Activated CD8-positive, alpha-beta memory T cell treated with anti-CD3 and anti-CD28 coated beads, Interleukin-2, amount 10 ng/mL, durations not matched to agents 7 days and 5 days (primary cell): ENCODE measurements at places on chromosomes 6 and 20. TPM values are rescaled to one million over a fixed set of nuclear protein-coding genes. Genes with fewer than 3 reads are reported as not detected.
A peak's percentile ranks its signal among the peaks of the same experiment; 100 is the strongest.

The IL17F gene
- total RNA-seq = not detected

The DNAH8 gene
- 0.15 TPM for total RNA-seq

The NOTCH4 gene
- total RNA-seq = 0.88 TPM

The ADAM33 gene
- not detected for total RNA-seq

DNA sequence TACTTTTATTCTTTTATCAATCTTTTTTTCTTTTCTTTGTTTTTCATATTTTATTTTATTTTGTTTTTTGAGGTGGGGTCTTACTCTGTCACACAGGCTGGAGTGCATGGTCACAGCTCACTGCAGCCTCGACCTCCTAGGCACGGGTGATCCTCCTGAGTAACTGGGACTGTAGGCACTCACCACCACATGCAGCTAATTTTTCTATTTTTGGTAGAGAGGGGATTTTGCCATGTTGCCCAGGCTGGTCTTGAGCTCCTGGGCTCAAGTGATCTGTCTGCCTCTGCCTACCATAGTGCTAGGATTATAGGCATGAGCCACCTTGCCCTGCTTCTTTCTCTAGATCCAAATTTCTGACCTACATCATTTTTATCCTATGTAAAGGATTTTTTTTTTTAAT is 153.2 kb downstream of the CDKAL1 start:
- no peak overlapping the region for H3K4me3 ChIP-seq
- peaks cover 14% of the 10 kb centered on the region for H3K4me1 ChIP-seq
- no peak for DNase-seq

DNA sequence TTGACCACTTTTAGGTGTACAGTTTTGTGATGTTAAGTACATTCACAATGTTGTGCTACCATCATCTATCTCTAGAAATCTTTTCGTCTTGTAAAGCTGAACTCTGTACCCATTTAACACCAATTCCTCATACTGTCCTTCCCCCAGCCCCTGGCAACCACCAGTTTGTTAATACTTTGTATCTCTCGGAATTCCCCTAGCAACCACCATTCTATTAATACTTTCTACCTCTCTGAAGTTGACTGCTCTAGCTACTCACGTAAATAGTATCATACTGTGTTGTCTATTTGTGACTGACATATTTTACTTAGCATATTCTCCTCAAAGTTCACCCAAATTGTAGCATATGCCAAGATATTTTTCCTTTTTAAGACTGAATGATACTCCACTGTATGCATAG is 82.3 kb upstream of the CLDN20 start:
- no peak overlapping the region for H3K4me3 ChIP-seq
- peaks cover 16% of the 10 kb centered on the region for H3K4me1 ChIP-seq
- no peaks in the 10 kb centered on the region for H3K27me3 ChIP-seq
- H3K27ac ChIP-seq = peak overlapping the region; percentile 1
- no peaks in the 10 kb centered on the region for H3K36me3 ChIP-seq
- DNase-seq = no peak

- H3K36me3 ChIP-seq = no peaks in the 10 kb centered on the region
- H3K4me3 ChIP-seq = no peak overlapping the region
- H3K27ac ChIP-seq = no peak overlapping the region
- no peak for DNase-seq
Observed at GRCh38 chr6:49736017-49736508, 8.1 kb downstream of the CRISP3 start.

DNA sequence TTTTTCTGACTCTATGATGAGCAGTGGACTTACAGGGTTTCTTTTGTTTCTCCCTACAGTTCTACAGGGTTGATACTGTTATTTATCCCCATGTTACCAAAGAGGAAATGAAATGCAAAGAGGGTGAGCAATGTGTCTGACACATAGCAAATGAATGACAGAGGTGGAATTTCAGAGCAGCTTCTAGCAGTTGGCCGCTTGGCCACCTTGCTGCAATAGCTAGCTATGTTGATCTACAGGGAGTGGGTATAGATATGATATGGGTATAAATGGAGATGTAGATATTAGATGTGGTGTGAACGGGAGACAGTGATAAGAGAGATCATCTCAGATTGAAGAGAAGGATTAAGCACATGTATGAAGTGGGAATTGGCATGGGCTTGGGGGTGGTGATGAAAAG is 10.9 kb upstream of the SLC22A3 start:
- no peaks in the 10 kb centered on the region for H3K4me1 ChIP-seq
- H3K27me3 ChIP-seq = peaks cover 49% of the 10 kb centered on the region
- no peak overlapping the region for H3K4me3 ChIP-seq
- DNase-seq = no peak
- no peaks in the 10 kb centered on the region for H3K36me3 ChIP-seq
- H3K27ac ChIP-seq = no peak overlapping the region

- no peaks in the 10 kb centered on the region for H3K27me3 ChIP-seq
- DNase-seq = no peak
- H3K4me3 ChIP-seq = no peak overlapping the region
- H3K4me1 ChIP-seq = no peaks in the 10 kb centered on the region
- H3K36me3 ChIP-seq = no peaks in the 10 kb centered on the region
Observed at GRCh38 chr6:1738558-1739081, 128.9 kb downstream of the FOXC1 start.

GRCh38 chr6:87078983-87079616 is 15.8 kb downstream of the CGA start:
- H3K36me3 ChIP-seq = no peaks in the 10 kb centered on the region
- H3K27ac ChIP-seq = no peak overlapping the region
- peaks cover 19% of the 10 kb centered on the region for H3K27me3 ChIP-seq
- H3K4me3 ChIP-seq = no peak overlapping the region

DNA sequence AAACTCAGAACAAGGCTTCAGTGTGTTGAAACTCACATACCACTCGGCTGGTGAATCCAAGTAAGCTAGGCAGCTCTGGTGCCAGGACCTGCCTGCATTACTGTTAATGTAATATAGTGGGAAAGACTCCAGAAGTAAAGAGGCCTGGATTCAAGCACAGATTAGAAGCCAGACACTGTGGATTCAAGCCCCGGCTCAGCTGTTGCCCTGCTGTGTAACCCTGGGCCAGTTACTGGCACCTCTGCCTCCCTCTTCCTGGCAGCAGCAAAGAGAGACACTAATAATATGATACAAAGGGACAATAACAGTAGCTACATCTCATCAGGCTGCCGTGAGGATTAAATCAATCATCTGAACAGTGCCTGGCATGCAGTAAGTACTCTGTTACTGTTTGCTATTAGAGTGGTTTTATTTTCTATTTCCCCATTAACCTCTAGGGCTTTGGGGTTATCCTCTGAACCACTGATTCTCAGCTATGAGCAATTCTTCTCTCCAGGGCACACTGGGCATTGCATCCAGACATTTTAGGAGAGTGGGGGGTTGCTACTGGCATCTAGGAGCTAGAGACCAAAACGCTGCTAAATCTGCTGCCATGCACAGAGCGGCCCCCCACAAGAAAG is 92.9 kb downstream of the ZMYND8 start:
- H3K4me3 ChIP-seq = no peak overlapping the region
- no peaks in the 10 kb centered on the region for H3K27me3 ChIP-seq
- no peak overlapping the region for H3K27ac ChIP-seq
- peaks cover 25% of the 10 kb centered on the region for H3K36me3 ChIP-seq
- peaks cover 30% of the 10 kb centered on the region for H3K4me1 ChIP-seq

The FAM162B gene
- total RNA-seq = not detected

GRCh38 chr6:19866173-19866984 is 29.2 kb downstream of the ID4 start:
- H3K4me3 ChIP-seq = no peak overlapping the region
- H3K27ac ChIP-seq = no peak overlapping the region
- no peaks in the 10 kb centered on the region for H3K36me3 ChIP-seq
- no peaks in the 10 kb centered on the region for H3K27me3 ChIP-seq
- no peak for DNase-seq

The MOCS1 gene
- not detected for total RNA-seq

The RRAGD gene
- 1.3 TPM for total RNA-seq

The NRSN1 gene
- not detected for total RNA-seq

DNA sequence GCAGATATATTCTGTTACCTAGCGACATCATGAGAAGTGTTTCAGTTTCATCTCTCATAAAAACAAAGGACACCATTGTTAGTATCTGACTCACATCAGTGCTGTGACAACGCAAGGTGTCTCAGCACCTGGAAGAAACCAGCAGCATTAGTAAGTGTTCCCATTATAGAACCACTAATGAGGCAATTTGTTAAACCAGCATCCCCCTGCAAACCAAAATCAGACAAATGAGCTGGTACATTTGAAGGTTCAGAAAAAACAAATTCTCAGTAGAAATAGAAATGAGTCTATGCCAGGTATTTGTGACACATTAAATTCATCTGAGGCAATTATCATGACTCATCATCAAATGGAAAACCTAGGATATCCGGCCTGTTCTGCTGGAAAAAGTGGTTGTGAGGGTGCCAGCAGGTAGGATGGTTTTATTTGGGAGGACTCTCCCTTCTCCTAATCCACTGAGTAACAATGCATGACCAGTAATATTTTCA is 151.7 kb downstream of the TMEM200A start:
- H3K4me1 ChIP-seq = peaks cover 52% of the 10 kb centered on the region
- H3K27ac ChIP-seq = peak overlapping the region; percentile 22
- H3K36me3 ChIP-seq = peaks cover 49% of the 10 kb centered on the region
- DNase-seq = no peak

The PRRT1 gene
- total RNA-seq = 0.23 TPM

DNA sequence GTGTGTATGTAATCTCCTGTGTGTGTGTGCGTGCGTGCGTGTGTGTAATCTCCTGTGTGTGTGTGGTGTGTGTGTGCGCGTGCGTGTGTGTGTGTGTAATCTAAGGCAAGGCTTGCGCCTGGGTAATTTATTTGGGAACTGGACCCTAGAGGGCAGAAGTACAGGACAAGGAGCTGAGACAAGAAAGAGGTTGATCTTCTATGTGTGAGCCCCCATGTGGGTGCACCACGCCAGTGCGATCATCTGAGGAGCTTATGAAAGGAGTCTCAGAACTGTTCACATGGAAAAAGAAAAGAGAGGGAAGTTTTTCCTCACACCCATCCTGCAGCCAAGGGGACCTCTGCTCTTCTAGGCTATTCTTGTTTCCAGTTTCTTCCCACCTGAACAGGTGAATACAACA is 220.1 kb upstream of the GGTLC1 start:
- H3K27ac ChIP-seq = no peak overlapping the region
- no peak for DNase-seq
- peaks cover 26% of the 10 kb centered on the region for H3K27me3 ChIP-seq
- H3K4me1 ChIP-seq = no peaks in the 10 kb centered on the region
- H3K36me3 ChIP-seq = no peaks in the 10 kb centered on the region

The WFDC12 gene
- not detected for total RNA-seq

The TFAP2C gene
- not detected for total RNA-seq

The SYNDIG1 gene
- not detected for total RNA-seq

DNA sequence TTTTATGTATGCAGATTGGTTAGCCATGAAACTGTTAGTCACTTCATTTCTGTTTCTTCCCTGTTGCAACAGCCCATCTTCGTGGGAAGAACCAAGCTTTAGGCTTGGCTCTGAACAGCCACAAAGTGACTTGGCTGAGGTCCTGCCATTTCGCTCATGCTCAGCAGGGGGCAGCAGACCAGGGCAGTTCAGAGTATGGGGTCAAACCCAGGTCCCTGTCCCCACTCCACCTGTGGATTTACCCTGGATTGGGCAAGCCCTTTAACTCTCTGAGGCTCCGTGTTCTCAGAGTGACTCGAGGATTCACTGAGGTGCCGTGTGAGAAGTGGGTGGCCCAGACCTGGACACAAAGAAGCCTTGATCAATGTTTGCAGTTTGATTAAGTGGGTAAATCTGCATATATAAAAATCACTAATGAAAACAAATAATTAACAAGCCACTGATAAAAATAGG is 19.8 kb upstream of the MAP1LC3A start:
- peaks cover 27% of the 10 kb centered on the region for H3K36me3 ChIP-seq
- no peak overlapping the region for H3K4me3 ChIP-seq
- no peak overlapping the region for H3K27ac ChIP-seq
- H3K27me3 ChIP-seq = no peaks in the 10 kb centered on the region

DNA sequence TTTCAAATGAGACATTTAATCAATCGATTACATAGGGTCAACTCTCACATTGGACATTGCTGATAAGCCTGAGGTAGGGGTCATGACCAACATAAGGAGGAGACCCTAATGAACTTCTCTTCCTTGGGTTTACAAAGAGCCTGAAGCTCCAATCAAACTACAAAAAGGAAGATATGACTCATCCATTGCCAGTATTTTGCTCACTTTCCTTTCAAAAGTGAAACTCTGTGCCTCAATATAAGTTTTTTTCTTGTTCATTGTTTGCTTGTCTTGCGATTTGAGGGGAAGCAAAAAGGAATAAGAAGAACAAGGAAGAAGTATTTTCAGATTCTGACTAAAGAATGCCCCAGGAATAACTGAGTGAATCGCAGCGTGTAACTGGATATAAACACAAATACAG is 38.8 kb upstream of the KHDRBS2 start:
- H3K4me3 ChIP-seq = no peak overlapping the region
- H3K36me3 ChIP-seq = no peaks in the 10 kb centered on the region
- no peaks in the 10 kb centered on the region for H3K4me1 ChIP-seq
- no peaks in the 10 kb centered on the region for H3K27me3 ChIP-seq

DNA sequence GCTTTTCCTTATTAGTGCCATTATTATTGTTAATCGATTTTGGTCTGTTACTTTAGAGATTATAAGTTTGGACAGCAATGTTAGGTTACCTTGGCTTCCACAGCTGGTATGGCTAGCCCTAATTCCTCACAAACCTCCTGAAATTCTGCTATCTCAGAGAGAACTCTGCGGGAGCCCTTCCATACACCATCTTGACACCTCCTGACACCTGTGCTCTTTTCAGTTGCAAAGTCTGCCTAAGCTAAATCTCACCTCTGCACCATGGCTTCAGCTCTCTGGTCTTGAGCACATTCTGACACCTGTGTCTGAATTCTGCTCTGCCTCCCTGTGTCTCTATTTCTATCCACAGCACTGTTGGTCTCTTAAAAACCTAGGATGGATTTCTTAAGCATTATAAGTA is 106.5 kb downstream of the DCDC2 start:
- no peaks in the 10 kb centered on the region for H3K36me3 ChIP-seq
- no peak overlapping the region for H3K4me3 ChIP-seq
- H3K27ac ChIP-seq = no peak overlapping the region

The TFAP2D gene
- total RNA-seq = not detected

The TDP2 gene
- total RNA-seq = 45.7 TPM

DNA sequence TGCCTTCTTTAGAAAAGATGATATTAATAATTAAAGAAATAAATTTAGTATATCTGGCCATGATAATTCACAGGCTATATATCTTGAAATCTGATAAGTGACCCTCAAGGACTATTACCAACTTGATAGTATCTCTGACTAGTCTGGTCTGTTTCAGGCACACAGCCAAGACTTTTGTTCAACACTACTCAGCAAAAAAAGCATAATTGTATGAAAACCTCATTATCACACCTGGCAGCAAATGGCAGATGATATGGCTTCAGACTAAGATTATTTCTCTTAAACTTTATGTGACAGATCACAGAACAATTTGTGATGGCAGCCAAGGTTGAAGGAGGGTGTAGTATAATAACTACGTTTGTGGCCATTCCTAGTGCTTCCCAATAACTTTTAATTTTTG is 114.7 kb downstream of the RWDD2A start:
- peaks cover 31% of the 10 kb centered on the region for H3K27me3 ChIP-seq
- DNase-seq = no peak
- no peak overlapping the region for H3K4me3 ChIP-seq
- H3K4me1 ChIP-seq = no peaks in the 10 kb centered on the region
- H3K27ac ChIP-seq = no peak overlapping the region

- no peaks in the 10 kb centered on the region for H3K27me3 ChIP-seq
- no peaks in the 10 kb centered on the region for H3K4me1 ChIP-seq
- DNase-seq = no peak
Observed at GRCh38 chr6:130920969-130921368, 93.8 kb downstream of the SMLR1 start.

- H3K36me3 ChIP-seq = peaks cover 54% of the 10 kb centered on the region
- no peaks in the 10 kb centered on the region for H3K27me3 ChIP-seq
- no peak overlapping the region for H3K4me3 ChIP-seq
Observed at GRCh38 chr6:42255050-42255449, 37.4 kb upstream of the MRPS10 start.
